Right lobe of liver (tissue), 6 donors: ENCODE measurements at places on chromosomes 11 and 22.

DNA sequence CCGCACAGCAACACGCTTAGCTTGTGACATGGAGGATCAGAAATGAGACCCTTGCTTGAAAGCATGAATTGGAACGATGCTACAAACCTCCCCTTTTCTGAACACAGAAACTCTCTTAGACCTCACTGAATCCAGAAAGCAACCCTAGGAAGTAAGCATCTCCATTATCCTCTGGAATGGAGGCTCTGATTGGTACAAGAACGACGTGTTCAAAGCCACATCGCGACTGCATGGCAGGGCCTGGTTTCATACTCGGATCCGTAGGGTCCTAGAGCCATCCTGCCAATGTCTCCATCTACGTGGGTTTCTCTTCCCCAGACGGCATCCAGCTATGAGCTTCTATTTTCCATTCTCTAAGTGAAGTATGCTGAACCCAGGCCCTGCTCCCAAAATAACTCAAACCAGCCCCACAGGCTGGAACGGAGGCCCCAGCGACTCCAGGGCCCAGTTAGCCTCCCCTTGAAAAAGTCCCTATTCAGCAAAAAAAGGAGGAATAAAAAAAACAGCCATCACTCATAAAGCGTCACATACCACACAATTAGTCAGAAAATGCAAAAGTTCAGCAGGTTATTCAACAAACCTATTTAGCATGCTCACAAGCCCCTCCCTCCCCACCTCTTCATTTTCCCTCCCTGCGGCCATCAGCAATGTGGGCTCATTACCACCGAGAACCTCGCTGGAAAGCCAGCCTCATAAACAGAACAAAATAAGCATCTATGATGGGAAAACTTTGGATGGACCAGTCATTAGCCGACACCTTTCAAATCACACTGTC is 7.1 kb upstream of the MN1 start:
- no peak for DNase-seq

DNA sequence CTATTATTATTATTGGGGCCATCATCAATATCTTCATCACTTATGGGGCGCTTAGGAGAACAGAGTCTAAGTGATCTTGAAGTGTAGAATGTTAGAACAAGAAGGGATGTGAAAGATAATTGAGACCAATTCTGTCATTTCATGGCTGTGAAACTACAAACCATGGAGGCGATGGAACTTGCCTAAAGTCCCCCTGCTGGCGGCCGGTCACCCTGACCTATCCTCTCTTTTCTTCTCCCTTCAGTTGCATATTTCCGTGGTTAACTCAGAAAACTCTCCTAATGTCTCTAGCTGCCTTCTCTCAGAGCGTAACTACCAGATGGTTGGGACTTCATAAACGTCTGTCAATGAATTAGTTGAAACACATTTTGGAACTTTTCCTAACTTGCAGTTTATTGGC is 6.6 kb upstream of the OR4B1 start:
- peak; percentile 18 for DNase-seq

DNA sequence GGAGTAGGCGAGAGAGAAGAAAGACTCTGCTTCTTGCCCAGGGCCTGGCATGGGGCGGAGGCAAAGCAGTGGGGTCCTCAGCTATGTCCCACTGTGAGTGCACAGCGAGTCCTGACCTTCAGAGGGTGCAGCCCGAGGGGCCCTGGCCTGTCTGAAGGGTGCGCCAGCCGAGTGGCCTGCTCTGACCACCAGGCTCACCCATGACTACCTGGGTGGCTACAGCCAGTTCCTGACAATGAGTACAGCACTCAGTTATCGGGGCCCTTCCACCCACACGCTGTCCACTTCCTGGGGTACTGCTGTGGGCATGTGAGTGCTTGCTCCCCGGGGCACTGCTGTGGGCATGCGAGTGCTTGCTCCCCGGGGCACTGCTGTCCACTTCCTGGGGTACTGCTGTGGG is 74.1 kb upstream of the B3GAT1 start:
- no peak for DNase-seq

DNA sequence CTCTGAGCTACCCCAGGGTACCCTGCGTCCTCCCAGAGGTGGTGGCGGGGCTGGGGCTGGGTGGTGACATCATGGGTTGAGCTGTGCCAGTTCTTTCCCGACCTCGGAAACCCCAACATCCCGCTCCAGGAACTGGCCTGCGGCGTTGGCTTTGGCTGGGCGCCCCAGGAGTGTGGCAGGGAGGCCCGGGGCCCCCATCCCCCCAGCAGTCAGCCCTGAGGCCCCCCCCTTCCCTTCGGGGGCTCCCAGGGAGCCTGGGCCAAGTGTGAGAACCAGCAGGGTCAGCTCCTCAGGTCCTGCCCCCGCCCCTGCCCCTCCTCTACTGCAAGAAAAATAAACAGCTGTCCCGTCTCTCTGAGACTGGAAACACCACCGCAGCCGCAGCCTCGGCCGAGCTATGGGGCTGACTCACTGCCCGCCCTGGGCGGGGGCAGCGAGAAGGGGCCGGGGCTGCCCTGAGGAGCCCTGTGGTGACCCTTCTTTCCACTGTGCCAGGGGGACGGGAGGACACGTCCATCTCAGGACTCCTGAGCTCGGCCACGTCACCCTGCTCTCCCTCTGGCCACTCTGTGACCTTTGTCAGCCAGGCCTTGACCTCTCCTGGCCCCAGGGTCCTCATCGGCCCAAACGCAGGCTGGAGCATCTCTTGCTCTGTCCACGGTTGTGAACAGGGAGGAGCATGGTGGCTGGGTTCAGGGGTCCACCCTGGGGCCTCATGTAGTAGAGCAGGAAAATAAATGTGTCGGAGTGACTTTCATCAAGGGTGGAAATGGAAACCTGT is 73.4 kb downstream of the WNT7B start:
- no peak for DNase-seq

- no peak for DNase-seq
These were observed 1027.7 kb upstream of the CCDC90B start for GRCh38 chr11:84313830-84314359.
